ENCODE measurements at places on chromosomes 5 and 9. TPM values are rescaled to one million over a fixed set of nuclear protein-coding genes. Genes with fewer than 3 reads are reported as not detected.

Gene CBY3
- total RNA-seq = not detected

DNA sequence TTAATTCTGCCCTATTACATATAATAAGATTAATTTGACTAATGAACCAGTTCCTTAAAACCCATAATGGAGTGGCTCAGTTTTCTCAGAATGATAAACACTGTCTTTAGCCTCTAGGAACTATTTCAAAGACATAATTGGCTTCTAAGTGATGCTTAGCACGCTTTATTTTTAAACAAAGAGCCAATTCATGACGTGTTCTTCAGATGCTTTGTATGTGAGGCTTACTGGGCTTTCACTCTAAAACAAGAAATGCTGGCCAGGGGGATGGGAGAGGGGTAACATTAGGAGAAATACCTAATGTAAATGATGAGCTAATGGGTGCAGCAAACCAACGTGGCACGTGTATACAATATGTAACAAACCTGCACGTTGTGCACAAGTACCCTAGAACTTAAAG is 7.6 kb upstream of the SFXN1 start:
- no peak overlapping the region for H3K27ac ChIP-seq
- no peaks in the 10 kb centered on the region for H3K27me3 ChIP-seq
- H3K4me1 ChIP-seq = no peaks in the 10 kb centered on the region
- H3K36me3 ChIP-seq = no peaks in the 10 kb centered on the region
- H3K4me3 ChIP-seq = no peak overlapping the region

DNA sequence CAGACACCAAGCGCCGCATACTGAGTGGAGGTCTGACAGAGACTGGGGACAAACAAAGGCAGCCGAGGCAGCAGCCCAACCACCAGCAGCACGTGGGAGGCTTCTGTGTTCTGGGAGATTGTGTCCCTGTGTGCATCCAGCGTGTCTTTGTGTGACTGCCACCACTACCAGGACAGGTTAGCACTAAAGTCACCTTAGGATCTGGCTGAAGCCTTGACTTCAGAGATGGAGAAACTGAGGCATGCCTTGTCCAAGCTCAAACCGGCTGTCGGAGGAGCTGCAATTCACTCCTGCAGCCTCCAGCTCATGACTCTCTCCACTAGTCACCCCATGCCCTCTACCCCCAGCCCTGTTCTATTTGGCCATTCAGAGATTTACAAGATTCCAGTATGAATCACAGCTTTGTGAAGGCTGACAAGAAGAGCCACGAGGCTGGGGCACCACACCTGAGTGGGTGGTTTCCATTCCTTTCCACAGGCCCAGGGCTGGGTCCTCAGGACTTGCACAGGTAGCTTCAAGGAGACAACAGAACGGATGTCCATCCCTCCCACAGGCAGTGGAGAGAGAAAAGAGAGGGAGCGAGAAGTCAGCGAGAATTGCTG is 69.3 kb downstream of the SHB start:
- H3K4me3 ChIP-seq = no peak overlapping the region
- no peaks in the 10 kb centered on the region for H3K27me3 ChIP-seq
- no peak overlapping the region for H3K27ac ChIP-seq
- H3K4me1 ChIP-seq = no peaks in the 10 kb centered on the region

DNA sequence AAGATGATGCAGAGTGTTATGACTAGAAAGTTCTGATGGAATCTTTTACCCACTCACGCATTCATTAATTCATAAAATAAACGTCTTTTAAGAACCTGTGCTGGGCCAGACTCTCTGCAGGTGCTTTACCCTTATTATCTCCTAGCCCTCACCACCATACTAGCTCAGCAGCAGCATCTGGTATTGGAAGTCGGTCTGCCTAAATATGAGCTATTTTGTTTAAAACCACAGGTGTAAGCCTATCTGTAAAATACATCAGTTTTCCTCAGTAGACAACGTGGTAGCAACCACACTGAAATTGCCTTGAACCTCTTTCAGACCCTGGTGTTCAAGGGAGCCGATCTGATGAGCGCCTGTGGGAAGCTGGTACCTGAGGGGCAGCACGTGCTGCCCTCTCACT is 69.4 kb downstream of the PPIC start:
- H3K36me3 ChIP-seq = no peaks in the 10 kb centered on the region
- H3K27ac ChIP-seq = no peak overlapping the region
- H3K27me3 ChIP-seq = no peaks in the 10 kb centered on the region
- no peak overlapping the region for H3K4me3 ChIP-seq
- no peaks in the 10 kb centered on the region for H3K4me1 ChIP-seq

GRCh38 chr5:68683632-68684036 is 410.2 kb upstream of the SLC30A5 start:
- H3K36me3 ChIP-seq = no peaks in the 10 kb centered on the region
- no peaks in the 10 kb centered on the region for H3K4me1 ChIP-seq
- no peaks in the 10 kb centered on the region for H3K27me3 ChIP-seq
- no peak overlapping the region for H3K4me3 ChIP-seq
- no peak overlapping the region for H3K27ac ChIP-seq

GRCh38 chr5:131264451-131265099 is 722 bp downstream of the CDC42SE2 start:
- H3K4me3 ChIP-seq = peak overlapping the region; percentile 84
- peaks cover 29% of the 10 kb centered on the region for H3K4me1 ChIP-seq
- H3K27ac ChIP-seq = peak overlapping the region; percentile 99
- H3K27me3 ChIP-seq = no peaks in the 10 kb centered on the region

GRCh38 chr5:142852416-142853198 is 82.4 kb downstream of the ARHGAP26 start:
- H3K27me3 ChIP-seq = no peaks in the 10 kb centered on the region
- no peak overlapping the region for H3K4me3 ChIP-seq
- no peaks in the 10 kb centered on the region for H3K4me1 ChIP-seq
- no peaks in the 10 kb centered on the region for H3K36me3 ChIP-seq

DNA sequence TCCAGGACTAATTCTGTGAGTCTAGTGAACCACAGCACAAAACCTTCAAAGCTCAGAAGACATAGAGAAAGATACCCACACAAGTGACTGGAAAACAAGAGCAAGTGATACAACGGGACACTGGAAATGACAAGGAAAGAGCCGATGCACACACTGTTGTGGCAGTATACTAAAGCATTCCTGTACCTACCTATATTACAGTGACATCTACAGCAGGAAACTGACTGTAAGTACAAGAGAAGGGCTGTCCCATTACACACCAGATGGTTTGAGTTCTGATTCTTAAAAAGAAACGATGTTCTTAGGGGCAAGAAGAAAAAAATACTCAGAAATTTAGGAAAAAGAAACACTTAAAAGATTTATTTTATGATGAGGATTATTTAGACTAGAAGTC is 18.5 kb downstream of the TMEM245 start:
- H3K36me3 ChIP-seq = peaks cover 7% of the 10 kb centered on the region
- H3K4me1 ChIP-seq = peaks cover 39% of the 10 kb centered on the region
- no peaks in the 10 kb centered on the region for H3K27me3 ChIP-seq
- H3K4me3 ChIP-seq = no peak overlapping the region
- no peak for DNase-seq

- H3K4me3 ChIP-seq = no peak overlapping the region
- H3K36me3 ChIP-seq = peaks cover 52% of the 10 kb centered on the region
- no peaks in the 10 kb centered on the region for H3K27me3 ChIP-seq
- DNase-seq = no peak
These were observed 19.7 kb downstream of the ZCCHC10 start for GRCh38 chr5:133006653-133007052.

DNA sequence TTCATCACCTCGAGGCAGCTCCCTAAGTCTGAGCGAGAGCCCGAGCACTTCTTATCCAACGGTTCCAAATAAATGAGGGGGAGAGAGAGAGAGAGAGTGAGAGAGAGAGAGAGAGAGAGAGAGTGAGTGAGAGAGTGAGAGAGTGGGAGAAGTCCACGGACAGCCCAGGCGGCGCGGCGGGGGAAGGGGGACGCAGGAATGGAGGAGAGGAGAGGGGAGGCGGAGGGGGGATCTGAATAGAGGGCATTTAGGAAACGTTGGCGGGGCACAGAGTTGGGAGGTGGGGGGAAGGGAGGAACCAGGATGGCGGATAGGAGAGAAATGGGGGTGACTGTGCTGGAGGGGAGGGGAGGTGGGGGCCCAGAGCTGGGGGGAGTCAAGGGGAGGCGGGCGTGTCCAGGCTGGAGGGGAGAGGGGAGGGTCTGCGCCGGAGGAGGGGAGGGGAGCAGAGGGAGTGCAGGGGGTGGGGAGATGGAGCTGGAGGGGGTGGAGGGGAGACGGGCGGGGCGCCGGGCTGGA is 398 bp upstream of the BASP1 start:
- H3K27me3 ChIP-seq = no peaks in the 10 kb centered on the region
- no peaks in the 10 kb centered on the region for H3K36me3 ChIP-seq
- DNase-seq = peak; percentile 90

- H3K36me3 ChIP-seq = no peaks in the 10 kb centered on the region
- H3K27me3 ChIP-seq = no peaks in the 10 kb centered on the region
- H3K27ac ChIP-seq = peak overlapping the region; percentile 25
- DNase-seq = no peak
- peaks cover 9% of the 10 kb centered on the region for H3K4me1 ChIP-seq
These were observed 159.4 kb downstream of the ARHGAP26 start for GRCh38 chr5:142929587-142929986.

GRCh38 chr5:42598311-42598710 is 158.3 kb upstream of the CCDC152 start:
- H3K36me3 ChIP-seq = no peaks in the 10 kb centered on the region
- DNase-seq = no peak
- no peak overlapping the region for H3K4me3 ChIP-seq
- H3K27ac ChIP-seq = no peak overlapping the region

DNA sequence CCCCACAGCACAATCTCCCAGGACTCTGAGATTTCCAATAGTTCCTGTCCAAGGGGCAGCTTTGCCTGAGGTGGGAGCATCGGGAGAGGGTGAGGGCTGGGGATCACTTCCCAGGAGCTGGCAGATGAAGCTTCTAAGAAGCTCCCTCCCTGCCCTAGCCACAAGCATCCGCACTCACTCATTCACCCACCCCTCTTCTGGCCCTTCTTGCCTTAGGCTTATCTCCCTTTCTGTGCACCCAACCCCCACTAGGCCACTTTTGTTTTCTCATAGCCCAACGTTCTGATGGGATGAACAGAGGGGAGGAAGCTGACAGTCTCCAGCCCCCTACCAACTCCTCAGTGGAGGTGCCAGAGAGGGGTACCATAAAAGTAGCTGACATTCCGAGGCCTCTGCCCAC is 3.7 kb upstream of the PCDH1 start:
- no peaks in the 10 kb centered on the region for H3K36me3 ChIP-seq
- no peak for DNase-seq
- H3K27ac ChIP-seq = no peak overlapping the region
- peaks cover 36% of the 10 kb centered on the region for H3K4me1 ChIP-seq
- H3K4me3 ChIP-seq = no peak overlapping the region

Gene ROPN1L
- total RNA-seq = 24.7 TPM

Gene PTGER4
- total RNA-seq = 62.9 TPM

DNA sequence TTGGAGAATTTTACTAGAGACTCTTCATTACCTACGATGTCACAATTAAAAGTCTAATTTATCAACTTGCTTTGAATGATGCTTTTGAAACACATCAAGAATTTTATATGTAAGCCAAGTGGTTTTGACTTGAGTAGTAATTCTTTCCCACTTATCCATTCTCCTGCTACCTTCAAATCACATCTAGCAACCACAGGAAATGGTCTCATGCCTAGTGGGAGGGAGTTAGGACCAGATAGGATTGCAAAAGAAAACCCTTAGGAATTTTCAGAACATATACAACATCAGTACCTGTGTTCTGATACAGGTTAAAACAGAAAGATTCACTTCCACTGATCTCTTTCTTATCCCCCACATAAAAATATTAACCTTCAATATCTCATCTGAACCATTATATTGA is 260.4 kb downstream of the CWC27 start:
- H3K36me3 ChIP-seq = no peaks in the 10 kb centered on the region
- H3K4me1 ChIP-seq = no peaks in the 10 kb centered on the region
- no peak overlapping the region for H3K4me3 ChIP-seq
- H3K27ac ChIP-seq = no peak overlapping the region
- H3K27me3 ChIP-seq = no peaks in the 10 kb centered on the region
- no peak for DNase-seq

GRCh38 chr5:6355294-6355693 is 23.1 kb downstream of the MED10 start:
- H3K4me3 ChIP-seq = no peak overlapping the region
- H3K36me3 ChIP-seq = peaks cover 35% of the 10 kb centered on the region
- no peaks in the 10 kb centered on the region for H3K27me3 ChIP-seq
- DNase-seq = no peak

Gene EDIL3
- 1.0 TPM for total RNA-seq

Gene ECSCR
- total RNA-seq = 20.8 TPM

DNA sequence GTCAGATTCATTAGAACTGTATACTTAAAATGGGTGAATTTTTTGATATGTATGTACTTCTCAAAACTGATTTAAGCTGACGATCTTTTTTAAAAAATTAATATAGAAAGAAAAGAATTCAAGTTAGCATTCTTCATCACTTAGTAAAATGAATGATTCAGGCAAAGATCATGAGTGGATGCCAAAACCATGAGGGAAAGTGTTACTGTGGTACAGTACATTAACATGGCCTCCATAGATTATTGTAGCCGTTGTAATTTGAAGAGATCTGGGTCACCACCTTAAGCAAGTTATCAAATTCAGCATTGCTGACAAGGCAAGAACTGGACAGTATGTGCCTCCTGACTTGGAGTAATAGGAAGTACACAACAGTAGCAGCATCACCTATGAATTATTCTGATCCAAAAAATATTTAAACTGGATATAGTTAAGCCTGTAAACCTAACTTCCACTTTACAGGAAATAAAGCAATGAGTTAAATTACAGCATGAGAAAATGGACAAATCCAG is 29.7 kb downstream of the C9orf85 start:
- H3K36me3 ChIP-seq = no peaks in the 10 kb centered on the region
- no peak overlapping the region for H3K4me3 ChIP-seq
- no peak overlapping the region for H3K27ac ChIP-seq
- DNase-seq = no peak
- H3K27me3 ChIP-seq = no peaks in the 10 kb centered on the region
- no peaks in the 10 kb centered on the region for H3K4me1 ChIP-seq

GRCh38 chr9:18482371-18482770 is 8.4 kb downstream of the ADAMTSL1 start:
- no peak for DNase-seq
- no peak overlapping the region for H3K27ac ChIP-seq
- H3K36me3 ChIP-seq = no peaks in the 10 kb centered on the region
- H3K27me3 ChIP-seq = peaks cover 5% of the 10 kb centered on the region
- H3K4me3 ChIP-seq = no peak overlapping the region

Gene NCS1
- 0.46 TPM for total RNA-seq

DNA sequence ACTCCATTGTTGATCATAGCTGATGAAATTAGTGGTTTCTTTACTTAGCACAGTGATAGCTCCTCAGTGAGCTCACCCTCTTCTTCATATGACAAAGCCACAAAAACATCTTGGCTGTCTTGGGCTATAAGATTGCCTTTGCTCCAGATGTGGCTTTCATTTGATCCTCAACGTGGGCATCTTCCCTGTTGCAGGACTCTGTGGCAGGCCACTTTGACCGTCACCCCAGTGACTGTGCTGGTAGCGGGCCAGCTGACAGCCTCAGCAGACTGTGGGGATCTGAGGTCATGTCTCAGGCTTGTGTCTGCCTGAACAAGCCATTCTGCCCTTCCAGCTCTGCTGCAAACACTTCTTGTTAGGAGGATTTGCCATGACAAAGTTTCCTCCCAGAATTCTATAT is 422.2 kb downstream of the NR2F1-AS1 start:
- H3K4me3 ChIP-seq = no peak overlapping the region
- no peaks in the 10 kb centered on the region for H3K27me3 ChIP-seq
- H3K27ac ChIP-seq = no peak overlapping the region
- no peaks in the 10 kb centered on the region for H3K36me3 ChIP-seq
